Tibial artery (tissue), 4 donors: ENCODE measurements at places on chromosomes 2 and 18.

DNA sequence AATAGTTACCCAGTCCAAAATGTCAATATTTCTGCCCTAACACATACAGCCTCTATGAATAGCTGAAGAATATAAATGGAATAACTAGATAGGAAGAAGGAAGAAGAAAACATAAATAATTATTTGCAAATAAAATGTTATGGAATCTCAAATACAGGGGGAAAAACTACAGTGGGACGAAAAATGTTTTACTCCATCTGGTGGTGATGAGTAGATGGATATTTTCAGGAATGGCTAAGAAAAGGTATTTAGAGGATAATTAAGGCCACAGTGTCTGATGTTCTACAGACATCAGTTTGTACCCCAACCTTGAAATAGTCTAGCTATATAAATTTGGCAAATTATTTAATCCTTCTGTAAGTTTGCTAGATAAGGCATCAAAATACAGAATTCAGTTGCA, 178.1 kb upstream of the FSHR start:
- no peak for DNase-seq

- DNase-seq: no peak
Measured at GRCh38 chr2:25085761-25086560, 44.1 kb downstream of the EFR3B start.

DNA sequence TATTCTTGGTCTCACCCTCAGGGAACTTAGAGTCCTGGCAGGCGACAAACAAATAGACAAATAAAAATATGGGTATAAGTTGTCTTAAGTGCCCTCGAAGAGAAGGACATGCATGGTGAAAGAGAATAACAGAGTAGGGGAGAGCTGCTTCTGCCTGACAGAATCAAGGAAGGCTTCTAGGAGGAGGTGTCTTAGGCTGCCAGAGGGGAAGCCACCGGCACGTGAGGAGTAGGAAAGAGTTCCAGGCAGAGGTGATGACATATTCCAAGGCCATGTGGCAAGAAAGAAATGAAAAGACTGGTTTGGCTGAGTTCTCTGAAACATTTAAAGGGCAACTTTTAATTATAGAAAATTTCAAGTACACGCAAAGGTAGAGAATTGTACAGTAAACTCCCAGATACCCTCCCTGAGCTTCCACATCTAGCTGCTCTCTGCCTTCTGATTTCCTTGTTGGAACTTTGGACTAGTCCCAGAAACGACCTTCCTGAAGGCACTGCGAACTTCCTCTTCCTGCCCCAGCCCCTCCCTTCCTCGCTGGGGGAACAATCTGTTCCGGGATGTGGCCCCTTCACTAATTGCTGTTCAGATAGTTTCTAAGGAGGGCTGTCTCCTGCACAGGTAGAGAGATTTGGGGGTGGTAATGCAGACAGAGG, 91.7 kb downstream of the DYSF start:
- peak; percentile 48 for DNase-seq

DNA sequence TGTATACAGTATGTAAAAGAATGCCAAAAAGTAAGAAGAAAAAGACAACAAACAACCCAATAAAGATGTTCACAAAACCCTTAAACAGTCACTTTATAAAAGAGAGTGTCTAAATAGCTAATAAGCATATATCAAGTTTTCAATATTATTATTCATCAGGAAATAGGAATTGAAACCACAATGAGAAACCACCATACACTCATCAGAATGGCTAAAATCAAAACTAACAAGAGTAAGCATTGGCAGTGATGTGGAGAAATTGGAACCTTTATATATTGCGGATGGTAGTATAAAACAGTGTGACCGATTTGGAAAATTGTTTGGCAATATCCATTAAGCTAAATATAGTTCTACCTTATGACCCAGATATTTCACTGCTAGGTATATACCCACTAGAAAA, 20.5 kb upstream of the TGFA start:
- no peak for DNase-seq

DNA sequence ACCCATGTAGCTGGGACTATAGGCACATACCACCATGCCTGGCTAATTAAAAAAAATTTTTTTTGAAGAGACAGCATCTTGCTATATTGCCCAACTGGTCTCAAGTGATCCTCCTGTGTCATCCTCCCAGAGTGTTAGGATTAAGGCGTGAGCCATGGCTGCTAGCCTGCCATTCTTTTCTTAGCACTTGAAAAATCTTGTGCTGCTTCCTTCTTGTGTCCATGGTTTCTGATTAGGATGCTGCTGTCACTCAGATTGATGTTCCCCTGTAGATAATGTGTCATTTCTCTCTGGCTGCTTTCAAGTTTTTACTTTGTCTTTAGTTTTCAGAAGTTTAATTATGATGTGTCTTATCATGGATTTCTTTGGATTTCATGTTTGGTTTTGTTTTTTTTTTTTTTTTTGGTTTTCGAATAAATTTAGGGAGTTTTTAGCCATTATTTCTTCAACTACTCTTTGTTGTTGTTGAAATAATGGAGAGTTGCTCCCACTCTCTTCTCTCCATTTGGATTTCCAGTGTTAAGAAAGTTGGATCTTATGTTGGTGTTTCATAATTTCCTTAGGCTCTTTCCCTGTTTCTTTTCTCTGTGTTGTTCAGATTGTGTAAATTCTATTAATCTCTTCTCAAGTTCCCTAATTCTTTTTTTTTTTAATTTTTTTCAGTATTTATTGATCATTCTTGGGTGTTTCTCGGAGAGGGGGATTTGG, 2.5 kb downstream of the ATP9B start:
- no peak for DNase-seq
